Fibroblast of skin of abdomen (primary cell): ENCODE measurements at places on chromosomes 6 and 20.

DNA sequence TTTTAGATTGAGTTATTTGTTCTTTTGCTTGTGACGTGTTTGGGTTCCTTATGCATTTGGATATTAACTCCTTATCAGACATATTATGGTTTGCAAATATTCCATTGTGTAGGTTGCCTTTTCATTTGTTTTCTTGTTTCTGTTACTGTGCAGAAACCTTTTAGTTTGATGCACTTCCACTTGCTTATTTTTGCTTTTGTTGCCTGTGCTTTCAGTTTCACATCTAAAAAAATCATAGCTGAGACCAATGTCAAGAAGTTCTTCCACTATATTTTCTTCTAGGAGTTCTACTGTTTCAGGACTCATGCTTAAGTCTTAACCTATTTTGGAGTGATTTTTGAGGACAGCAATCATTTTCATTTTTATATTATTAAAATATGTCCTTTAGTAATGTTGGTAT is 113.5 kb downstream of the EPM2A start:
- no peak for DNase-seq

- peak; percentile 45 for DNase-seq
These were observed 32.5 kb upstream of the ZNF184 start for GRCh38 chr6:27505209-27506027.

- DNase-seq, result no peak
These were observed 202.0 kb downstream of the CENPW start for GRCh38 chr6:126541806-126542491.

GRCh38 chr20:63896264-63897105 is 1.6 kb downstream of the DNAJC5 start:
- no peak for DNase-seq

GRCh38 chr6:20699402-20699801 is 165.1 kb downstream of the CDKAL1 start:
- DNase-seq, result no peak

DNA sequence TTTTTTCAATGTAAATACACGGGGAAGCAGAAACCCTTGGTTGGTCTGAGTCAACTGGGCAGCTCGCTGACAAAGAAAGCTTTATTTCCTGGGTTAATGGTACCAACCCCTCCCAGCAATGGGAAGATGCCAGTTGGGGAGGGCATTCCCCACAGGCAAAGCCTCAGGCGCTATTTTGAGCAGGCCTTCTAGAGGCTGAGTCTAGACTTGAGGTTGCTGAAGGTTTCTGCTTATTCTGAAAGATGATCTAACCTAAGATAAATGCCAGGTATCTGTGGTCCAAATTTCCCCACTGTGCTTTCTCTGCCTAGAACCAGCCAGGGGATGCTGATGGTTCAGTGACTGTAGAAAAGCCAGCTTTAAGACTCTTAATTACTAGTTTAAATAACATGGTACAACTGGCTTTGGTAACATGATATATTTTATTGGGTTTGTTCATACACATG is 172.5 kb upstream of the JARID2 start:
- no peak for DNase-seq

DNA sequence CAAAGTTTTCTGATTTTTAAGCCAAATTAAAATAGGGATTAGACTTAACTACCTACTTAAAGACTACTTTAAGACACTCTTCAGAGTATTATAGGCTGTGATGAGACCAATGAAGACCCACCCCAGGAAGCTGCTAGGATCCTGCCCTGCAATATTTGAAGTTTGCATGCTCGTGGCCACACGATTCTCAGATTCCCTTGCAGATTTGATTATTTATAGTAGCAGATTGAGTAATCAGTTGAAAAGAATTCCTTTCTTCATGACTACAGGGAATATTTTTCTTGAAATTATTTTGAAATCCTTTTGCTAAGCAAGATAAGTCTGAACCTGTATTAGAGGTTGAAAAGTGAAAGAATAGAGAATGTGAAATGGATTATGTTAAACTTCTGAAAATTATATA is 122.3 kb downstream of the B3GAT2 start:
- peak; percentile 22 for DNase-seq

- peak; percentile 64 for DNase-seq
These were observed 26.7 kb downstream of the IYD start for GRCh38 chr6:150395388-150396009.

- no peak for DNase-seq
These were observed 5.4 kb downstream of the ACSS1 start for GRCh38 chr20:25052255-25053194.

DNA sequence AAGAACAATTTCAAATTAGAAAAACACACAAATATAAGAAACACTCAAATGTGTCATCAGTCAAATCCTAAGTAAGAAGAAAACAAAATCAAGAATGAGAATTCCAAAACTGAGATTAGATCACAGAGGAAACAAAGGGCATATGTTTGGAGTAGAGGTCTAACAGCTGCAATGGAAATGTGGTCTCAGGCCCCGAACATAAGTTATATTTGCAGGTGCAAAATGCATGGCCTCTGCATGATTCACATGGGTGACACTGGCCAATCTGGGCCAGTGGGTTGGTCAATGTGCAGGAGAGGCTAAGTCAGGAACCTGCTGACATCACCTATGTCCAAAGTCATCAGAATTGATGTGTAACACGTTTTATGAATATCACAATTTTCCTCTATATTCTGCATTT is 108.5 kb upstream of the MAP7 start:
- DNase-seq, result no peak

DNA sequence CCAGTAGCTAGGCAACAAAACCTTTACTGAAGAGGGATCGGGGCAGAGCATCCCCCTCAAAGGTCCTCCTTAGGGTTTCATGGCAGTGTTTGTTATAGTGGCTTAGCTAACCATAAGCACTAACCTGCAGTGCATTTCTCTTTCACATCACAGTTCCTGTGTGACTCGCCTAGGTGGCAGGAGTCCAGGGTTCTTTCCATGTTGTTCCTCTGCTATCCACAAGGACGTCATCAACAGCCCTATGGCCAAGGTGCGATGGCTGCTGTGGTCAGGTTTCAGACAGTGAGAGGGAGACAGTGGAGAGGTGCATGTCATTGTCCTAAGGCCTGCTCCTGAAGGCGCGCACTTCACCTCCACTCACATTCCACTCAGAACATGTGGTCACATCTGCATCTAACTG is 38.8 kb upstream of the FOXA2 start:
- DNase-seq, result no peak

GRCh38 chr20:8432435-8433148 is 300.5 kb downstream of the PLCB1 start:
- DNase-seq, result no peak

GRCh38 chr6:32854376-32855178 is 585 bp downstream of the PSMB9 start:
- peak; percentile 24 for DNase-seq

DNA sequence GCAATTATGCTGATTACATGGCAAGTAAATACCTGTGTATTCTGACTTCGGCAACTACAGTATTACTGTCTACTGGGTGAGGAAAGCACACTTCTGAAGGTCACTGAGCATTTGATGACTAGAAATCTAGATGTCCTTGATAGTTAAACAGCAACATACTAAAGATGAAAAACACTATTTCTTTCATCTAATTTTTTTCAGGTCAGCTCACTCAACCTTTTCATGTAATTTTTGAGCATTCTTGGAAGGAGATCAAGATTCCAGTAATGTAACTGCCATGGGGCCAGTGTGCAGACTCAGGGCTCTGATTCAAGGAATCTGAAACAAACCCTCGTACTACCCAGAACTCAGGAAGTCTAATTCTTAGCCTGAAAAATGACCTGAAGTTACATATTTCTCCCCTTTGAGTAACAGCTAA is 222.6 kb upstream of the TAB2 start:
- DNase-seq, result peak; percentile 66

- DNase-seq, result no peak
These were observed 14.0 kb downstream of the PGBD1 start for GRCh38 chr6:28295326-28295725.

DNA sequence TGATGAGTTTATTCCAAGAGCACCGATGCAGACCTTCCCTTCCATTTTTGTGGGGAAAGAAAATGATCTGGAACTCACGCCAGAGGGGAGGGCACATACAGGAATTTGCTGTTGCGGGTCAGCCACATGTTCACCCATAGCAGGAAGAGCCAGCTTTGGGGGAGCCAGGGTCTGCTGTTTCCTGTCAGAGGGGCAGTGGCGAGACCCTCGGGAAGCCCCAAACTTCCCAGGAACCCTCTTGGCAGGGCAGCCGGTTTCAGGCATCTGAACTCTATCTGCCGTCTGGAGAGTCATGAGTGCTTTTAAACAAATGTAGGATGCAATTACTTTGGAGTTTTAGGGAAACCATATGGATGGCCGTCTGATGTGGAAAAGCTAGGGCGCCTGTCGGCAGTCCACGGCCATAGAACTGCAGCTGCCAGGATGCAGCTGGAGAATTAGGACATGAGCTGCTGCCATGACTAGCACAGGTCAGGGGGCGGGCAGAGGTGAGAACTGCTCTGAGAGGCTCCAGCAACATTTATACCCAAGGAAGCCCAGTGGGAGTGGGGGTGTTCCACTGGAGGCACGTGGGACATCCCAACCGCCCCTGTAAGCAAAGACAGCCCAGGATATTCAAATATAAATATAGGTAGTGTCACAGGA is 14.8 kb upstream of the SERPINB9 start:
- DNase-seq, result no peak

- DNase-seq, result peak; percentile 30
These were observed 97.0 kb downstream of the TRERF1 start for GRCh38 chr6:42354702-42355101.

GRCh38 chr20:36261389-36262105 is 25.3 kb downstream of the AAR2 start:
- DNase-seq, result no peak

DNA sequence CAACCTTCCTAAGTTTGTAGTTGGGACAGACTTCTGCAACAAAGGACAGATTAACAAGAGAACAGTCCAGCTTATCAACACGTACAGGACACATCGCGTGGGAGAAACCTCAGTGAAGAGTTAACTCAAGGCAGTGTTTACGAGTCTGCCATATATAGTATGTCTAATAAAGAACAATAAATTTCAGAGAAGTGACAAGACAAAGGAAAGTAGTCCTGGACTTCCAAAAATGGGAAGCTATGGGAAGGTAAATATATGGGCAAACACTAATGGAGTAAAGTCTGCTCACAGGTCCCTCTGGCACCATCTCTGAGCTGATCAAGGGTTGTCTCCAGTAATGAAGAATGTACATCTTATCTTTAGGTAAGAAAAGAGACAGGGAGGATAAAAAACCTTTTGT is 34.9 kb downstream of the GCM1 start:
- DNase-seq, result no peak

DNA sequence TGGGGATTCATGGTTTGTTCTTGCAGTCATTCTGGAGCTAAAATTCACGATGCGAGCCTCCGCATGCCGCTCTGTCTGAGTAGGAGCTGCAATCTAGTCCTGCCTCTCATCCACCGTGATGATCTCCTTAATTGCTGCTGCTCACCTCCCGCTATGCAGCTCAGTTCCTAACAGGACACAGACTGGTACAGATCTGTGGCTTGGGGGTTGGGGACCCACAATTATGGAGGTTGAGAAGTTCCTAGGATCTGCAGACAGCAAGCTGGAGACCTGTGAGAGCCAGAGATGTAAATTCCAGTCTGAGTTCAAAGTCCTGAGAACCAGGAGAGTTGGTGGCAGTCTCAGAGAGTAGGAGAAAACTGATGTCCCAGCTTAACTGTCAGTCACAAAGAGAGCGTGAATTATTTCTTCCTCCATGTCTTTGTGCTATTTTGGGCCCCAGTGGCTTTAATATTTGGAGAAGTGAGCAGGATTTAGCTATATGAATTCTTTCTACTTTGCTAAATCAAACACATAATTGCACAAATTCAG is 378.7 kb upstream of the MAN1A1 start:
- no peak for DNase-seq

DNA sequence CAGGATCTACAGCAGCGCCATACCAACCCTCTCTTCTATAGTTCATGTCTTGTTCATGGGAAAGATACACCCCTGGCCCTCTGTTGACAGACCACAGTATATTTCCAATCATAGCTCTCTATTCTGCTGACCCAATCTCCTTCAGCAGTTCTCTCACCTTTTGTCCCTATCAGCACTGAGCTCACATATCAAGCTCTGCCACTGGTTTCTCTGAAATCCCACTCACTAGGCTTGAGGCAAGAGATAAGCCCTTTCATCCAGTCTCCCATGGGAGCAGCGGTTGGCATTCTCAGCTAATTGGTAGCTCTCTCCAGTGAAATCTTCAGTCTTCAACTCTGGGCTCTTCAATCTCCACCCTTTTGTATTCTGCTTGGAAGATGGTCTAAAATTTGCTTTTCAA is 313.4 kb downstream of the GJA1 start:
- no peak for DNase-seq

DNA sequence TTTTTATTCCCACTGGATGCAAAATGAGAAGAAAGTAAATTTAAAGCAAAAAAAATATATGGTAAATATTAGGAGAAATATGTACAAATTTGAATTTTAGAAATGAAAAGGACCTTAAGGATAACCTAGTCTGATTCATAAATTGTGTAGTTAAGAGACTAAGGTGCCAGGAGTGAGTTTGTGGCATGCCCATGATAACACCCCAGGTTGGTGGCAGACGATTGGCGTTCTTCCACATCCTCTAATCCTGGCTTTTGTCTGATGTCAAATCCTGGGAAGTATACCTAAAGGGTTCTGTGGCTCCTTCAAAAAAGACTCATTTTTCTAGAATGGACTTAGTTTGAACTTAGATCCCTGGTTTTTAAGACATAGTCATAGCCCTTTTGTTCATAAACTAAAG is 62.2 kb downstream of the SAMD5 start:
- no peak for DNase-seq

- DNase-seq, result peak; percentile 53
These were observed 17.1 kb downstream of the KIF6 start for GRCh38 chr6:39707962-39708683.

DNA sequence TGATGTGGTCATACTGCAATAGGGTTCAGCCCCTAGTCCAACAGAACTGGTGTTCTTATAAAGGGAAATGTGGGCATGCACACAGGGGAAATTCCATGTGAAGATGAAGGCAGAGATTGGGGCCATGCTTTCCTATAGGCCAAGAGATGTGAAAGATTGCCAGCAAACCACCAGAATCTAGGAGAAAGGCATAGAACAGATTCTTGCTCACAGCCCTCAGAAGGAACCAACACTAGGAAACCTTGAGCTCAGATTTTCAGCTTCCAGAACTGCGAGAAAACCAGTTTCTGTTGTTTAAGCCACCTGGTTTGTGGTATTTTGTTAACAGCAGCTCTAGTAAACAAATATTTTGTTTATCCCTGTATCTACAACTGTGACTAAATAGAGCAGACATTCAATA is 197.6 kb upstream of the CITED2 start:
- DNase-seq, result no peak

DNA sequence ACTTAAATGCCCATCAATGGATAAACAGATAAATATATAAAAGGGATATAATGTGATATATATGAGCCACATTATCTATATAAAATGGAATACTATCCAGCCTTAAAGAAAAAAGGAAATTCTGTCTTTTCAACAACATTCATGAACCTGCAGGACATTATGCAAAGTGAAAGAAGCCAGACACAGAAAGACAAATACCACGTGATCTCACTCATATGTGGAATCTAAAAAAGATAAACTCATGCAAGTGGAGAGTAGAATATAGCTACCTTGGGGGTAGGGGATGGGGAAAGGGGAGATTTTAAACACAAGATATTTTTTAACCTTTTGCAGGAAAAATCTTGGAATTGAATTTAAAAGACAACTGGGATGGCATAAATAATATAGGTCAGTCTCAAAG is 1.5 kb upstream of the OR2J1 start:
- no peak for DNase-seq
